ENCODE measurements at places on chromosomes 5 and 9. TPM values are rescaled to one million over a fixed set of nuclear protein-coding genes. Genes with fewer than 3 reads are reported as not detected.

DNA sequence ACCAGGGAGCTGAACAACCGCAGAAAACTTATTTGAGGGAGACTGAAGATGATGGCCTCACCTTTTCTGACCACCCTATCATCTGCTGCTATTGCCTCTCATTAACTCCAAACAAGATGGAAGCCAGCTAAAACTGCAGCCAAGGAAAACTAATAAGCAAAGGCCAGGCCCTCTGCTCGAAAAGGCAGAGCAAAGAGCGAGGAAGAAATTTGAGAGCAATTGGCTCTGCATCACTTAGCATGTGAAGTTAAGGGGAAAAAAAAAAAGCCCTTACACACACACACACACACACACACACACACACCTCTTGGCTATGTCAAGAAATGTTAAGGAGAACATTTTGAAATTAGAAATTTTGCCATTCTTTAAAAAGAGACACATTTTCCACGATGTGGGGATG lies 228.1 kb upstream of the CYLC2 start:
- no peak for DNase-seq

GRCh38 chr9:1721196-1721595 lies 294.0 kb upstream of the SMARCA2 start:
- DNase-seq = no peak

DNA sequence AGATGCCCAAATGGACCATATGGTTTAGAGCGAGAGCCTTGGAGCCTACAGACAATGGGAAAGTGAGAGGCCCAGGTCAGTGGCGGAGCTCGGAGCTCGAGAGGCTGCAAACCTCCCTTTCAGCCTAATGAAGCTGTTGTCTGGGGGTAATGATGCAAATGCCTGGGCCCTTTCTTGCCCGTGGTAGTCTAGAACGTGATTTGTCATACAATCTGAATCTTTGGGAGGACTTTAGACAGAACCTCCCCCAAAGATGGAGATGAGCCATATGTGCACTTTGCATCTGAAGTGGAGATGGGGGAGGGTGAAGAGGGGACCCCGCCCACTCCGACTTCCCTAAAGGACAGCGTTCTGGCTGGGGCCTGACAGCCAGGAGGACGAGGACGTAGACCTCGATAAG lies 10.3 kb upstream of the NEUROG1 start:
- DNase-seq = no peak

DNA sequence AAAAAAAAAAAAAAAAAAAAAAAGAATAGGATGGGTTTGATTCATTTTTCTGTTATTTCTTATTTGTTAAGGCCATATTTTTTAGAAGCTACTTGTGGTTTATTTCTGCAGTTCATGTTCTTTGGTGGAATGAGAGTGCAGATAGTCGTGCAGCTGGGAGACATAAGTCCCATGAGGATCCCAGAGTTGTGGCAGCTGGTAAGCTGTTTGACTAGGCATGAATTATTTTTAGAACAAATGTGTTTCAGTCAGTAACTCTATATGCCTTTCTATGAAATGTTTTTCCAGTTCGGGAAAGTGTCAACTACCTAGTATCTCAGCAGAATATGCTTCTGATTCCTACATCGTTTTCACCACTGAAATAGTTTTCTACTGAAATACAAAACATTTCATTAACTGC lies 5.0 kb upstream of the NIPSNAP3B start:
- DNase-seq = no peak

GRCh38 chr5:84816746-84817547 lies 432.3 kb upstream of the EDIL3 start:
- DNase-seq = no peak

GRCh38 chr5:129096382-129096991 lies 1.9 kb downstream of the ISOC1 start:
- DNase-seq = no peak

DNA sequence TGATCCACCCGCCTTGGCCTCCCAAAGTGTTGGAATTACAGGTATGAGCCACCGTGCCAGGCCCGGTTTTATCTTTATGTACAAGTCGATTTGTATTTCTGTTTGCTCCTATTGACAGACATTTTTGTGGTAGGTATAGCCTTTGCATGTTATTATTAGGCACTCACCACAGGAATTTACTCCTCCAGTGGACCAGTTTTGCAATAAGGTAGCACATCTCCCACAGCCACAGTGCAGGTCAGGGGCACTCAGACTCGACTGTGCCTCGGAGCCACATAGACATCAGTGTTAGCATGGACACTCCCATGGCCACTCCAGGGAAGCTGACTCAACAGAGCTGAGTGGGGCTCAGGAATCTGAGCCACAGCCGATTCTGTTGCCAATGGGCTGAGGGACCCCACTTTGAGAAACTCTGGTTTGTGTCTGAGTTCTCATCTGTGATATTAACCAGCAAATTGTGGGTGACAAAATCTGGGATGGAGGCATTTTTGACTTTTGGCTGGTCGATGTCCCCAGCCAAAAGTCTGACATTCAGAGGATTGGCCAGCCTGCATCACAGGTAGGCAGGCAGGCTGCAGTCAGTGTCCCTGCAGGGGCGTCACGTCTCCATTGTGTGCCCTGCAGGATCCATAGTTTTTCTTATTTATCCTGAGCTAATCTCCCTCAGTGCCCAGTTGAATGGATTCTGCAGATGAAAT lies 15.0 kb upstream of the SHB start:
- DNase-seq = no peak

GRCh38 chr9:37956904-37957663 lies 53.2 kb upstream of the SLC25A51 start:
- DNase-seq = no peak

- DNase-seq = no peak
Measured at GRCh38 chr5:86971034-86971571, 296.6 kb upstream of the RASA1 start.

GRCh38 chr9:37034938-37035647 lies 1.0 kb upstream of the PAX5 start:
- DNase-seq = no peak

- no peak for DNase-seq
Measured at GRCh38 chr5:56159521-56159947, 73.6 kb downstream of the ANKRD55 start.

- DNase-seq = peak; percentile 81
Measured at GRCh38 chr9:135136991-135137832, 49.7 kb downstream of the OLFM1 start.

GRCh38 chr9:88435336-88435735 lies 47.1 kb downstream of the SPIN1 start:
- no peak for DNase-seq

DNA sequence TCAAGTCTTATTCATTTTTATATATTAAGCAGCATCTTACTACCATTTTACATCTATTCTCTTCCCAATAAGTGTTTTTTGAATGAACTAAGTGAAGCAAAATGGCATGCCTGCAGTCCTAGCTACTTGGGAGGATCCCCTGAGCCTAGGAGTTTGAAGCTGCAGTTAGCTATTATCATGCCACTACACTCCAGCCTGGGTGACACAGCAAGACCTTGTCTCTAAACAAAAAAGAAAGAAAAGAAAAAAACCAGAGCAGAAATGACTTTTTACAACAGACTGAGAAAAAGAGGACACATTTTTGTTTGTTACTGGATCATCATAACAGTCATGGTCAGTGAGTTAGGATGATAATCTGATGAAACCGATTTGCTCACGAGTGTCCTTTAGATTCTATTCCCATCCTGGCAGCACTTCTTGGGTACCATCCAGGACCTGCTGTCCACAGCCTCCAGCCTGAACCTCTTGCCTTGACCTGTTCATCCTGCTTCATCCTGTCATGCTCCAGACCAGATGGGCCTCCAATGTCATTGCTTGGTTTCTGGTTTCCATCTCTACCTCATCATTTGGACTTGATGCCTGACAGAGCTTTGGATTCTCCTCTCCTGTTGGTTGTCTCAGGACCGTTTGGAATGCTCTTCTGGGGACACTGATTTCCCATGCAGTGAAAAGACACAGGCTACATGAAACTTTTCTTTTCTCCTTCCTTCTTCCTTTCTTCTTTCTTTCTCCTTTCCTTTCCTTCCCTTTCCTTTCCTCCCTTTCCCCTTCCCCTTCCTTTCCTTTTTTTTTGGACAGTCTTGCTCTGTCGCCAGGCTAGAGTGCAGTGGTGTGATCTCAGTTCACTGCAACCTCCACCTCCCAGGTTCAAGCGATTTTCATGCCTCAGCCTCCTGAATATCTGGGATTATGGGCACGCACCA lies 50.1 kb upstream of the GLRX start:
- DNase-seq = peak; percentile 78

GRCh38 chr5:136199408-136199807 lies 6.4 kb upstream of the SMIM32 start:
- DNase-seq = no peak

DNA sequence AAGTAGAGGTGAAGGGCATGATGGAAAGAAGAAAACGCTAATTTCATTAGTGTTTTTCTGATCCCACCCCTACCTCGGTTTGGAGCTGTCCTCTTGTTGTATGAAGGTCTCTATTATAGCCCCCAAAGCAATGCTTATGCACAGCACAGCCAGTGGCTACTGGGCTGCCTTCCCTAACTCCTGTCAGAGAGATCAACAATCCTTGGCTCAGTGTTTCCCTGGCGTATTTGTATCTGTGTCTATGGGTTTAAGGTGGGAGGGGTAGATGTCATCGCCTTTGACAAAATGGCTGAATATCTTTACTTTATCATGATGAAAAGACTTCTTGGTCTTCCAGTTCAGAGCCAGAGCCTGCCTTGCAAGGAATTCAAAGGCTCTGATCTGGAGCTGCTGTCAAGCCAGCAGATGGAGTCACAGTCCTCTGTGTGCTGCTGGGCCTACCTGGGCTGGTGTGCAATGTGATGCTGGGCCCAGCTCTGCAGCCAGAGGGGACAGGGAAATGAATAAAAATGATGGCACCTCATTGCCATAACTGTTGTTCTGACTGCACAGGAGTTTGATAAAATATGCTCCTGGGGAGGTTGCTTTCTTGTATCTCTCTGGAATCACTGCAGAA lies 20.1 kb upstream of the HSPA9 start:
- DNase-seq = no peak

DNA sequence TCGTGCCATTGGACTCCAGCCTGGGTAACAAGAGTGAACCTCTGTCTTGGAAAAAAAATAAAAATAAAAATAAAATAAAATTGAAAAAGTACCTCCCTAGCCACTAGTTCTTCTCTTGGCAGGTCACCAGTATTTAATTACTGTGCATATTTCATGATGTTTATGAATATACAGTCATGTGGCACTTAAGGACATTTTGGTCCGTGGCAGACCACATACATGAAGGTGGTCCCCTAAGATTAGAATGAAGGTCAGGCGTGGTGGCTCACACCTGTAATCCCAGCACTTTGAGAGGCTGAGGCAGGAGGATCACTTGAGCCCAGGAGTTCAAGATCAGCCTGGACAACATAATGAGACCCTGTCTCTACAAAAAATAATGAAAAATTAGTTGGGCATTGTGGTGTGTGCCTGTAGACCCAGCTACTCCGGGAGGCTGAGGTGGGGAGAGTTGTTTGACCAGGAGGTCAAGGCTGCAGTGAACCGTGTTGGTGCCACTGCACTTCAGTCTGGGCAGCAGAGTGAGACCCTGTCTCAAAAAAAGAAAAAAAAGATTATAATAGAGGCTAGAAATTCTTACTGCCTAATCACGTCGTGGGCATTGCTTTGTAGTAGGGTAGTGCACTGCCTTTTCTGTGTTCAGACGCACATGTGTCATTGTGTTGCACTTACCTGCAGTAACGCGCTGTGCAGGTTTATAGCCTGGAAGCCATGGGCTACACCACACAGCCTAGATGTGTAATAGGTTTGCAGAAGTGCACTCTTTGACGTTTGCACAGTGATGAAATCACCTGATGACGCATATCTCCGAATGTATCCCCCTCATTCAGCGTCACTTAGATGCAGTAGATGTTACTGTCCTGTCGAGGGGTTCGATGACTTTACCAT lies 12.8 kb downstream of the EHMT1 start:
- no peak for DNase-seq

DNA sequence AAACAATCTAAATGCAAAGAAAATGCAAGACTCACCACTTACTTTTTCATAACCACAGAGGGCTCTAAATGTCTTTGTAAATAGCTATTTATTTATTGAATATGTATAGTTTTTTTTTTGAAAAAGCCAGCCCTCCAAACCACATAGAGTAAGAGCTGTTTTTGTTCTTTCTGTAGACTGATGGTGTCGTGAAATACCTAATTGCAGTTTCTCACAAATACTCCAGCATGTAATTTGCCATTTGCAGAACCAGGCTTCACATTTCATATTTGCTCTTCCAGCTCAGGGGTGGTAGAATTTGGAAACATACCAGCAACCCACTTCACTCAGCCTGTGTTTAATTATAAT lies 159.8 kb downstream of the TMC1 start:
- DNase-seq = no peak

DNA sequence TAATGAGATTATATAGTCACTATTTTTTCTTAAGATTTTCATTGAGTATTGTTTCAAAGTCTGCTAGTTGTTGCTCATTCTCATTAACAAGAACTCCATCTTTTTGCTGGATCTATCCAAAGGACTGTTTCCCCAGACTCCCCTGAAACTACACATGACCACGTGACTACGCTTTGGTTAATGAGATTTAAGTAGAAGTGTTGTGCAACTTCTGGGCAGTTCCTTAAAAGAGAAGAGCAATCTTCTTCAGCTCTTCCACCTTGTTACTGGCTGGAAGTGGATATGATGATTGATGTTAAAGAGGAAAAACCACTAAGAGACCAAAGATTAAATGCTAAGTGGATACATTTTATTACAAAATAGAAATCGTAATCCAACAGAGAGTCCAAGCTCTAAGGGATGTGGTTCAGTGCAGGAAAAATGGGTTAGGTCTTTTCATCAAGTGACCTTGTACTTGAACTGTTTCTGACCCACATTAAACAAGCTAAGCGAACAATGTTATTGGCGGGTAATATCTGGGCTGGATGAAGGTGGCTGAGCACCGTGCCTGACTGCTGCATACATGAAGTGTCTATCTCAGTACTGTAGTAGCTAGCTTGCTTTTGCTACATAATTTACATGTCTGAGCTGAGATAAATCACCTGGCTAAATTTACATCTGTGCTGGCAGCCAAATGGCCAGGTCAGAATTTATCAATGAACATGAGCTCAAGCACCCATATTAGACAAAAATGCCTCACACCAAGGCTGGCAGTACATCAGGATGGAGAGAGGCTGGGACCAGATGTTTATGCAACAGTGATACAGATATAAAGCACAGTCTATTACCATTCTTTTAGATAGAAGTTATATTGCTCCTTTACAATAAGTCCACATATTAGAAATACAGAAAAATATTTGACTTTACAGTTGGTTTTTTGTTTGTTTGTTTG lies 7.5 kb upstream of the CTNNAL1 start:
- no peak for DNase-seq

TAF11L2 gene
- not detected for total RNA-seq

IFNA21 gene
- not detected for total RNA-seq

PCDHA1 gene
- total RNA-seq = 7.5 TPM

ANKRD34B gene
- total RNA-seq = 0.27 TPM

C5orf24 gene
- 68.9 TPM for total RNA-seq

CCNO gene
- total RNA-seq = not detected

SLC6A19 gene
- 0.09 TPM for total RNA-seq

SPATA9 gene
- 0.82 TPM for total RNA-seq

DRD1 gene
- 1.3 TPM for total RNA-seq

GRIN1 gene
- total RNA-seq = 23.6 TPM

BARX1 gene
- not detected for total RNA-seq

PPP2R2B gene
- total RNA-seq = 64.4 TPM

MAML1 gene
- 22.8 TPM for total RNA-seq
